ENCODE measurements at places on chromosomes 2 and 18. TPM values are rescaled to one million over a fixed set of nuclear protein-coding genes. Genes with fewer than 3 reads are reported as not detected.
A peak's percentile ranks its signal among the peaks of the same experiment; 100 is the strongest.

- DNase-seq, result no peak
These were observed 30.7 kb upstream of the MLPH start for GRCh38 chr2:237456200-237456843.

- peak; percentile 24 for DNase-seq
These were observed 519 bp downstream of the TEX261 start for GRCh38 chr2:70994009-70994698.

The GAREM1 gene
- total RNA-seq, result 0.30 TPM

- no peak for DNase-seq
These were observed 58.9 kb downstream of the CIB4 start for GRCh38 chr2:26581991-26582842.

GRCh38 chr2:191217580-191217979 is 27.6 kb upstream of the MYO1B start:
- DNase-seq, result no peak

DNA sequence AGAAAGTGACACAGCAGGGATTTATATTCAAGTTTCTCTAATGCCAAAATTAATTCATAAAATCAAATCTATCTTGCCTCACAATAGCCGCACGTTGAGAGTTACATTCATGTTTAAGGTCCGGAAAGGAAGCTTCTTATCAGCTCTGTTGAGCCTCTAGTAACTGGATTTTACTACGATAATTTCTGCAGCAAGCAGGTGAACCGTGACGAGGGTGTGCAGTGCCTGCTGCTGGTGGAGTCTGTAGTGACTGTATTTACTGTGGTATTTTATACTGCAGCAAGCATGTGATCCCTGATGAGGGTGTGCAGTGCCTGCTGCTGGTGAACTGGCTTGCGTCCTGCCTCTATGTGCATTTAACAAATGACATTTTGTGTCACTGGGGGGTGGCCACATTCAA is 120.0 kb downstream of the SNTG2 start:
- no peak for DNase-seq

GRCh38 chr2:222024932-222025880 is 273.6 kb downstream of the PAX3 start:
- DNase-seq, result no peak

The SIX3 gene
- not detected for total RNA-seq

DNA sequence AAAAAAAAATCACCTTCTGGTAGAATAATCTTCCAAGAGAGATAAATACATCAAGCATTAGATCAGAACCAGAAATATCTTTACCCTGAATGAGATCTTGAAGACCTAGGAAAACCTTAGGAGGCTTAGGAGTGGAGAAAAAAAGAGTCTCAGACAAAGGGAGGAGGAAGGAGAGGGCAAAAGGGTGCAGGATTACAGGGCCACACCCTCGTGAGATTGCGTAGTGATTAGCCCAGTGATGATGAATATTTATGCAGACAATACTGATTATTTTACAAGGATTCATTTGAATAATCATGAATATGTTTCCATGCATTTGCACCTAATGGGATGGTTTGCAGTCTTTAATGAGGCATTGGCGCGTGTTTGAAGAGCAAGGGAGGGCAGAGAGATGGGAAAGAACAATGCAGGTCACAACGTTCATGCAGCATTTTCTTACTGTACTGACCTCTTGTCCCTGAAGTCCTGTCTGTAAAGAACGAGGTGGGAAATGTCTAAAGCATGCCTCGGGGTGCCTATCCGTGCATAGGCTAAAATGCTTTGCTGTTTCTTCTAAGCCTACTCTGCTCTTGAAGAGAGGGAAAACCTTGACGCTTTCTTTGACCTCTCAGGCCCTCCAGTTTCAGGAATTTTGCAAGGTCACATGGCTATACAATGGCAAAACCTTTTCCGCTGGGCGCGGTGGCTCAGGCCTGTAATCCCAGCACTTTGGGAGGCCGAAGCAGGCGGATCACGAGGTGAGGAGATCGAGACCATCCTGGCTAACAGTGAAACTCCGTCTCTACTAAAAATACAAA is 18.6 kb upstream of the ZNF532 start:
- DNase-seq, result no peak

DNA sequence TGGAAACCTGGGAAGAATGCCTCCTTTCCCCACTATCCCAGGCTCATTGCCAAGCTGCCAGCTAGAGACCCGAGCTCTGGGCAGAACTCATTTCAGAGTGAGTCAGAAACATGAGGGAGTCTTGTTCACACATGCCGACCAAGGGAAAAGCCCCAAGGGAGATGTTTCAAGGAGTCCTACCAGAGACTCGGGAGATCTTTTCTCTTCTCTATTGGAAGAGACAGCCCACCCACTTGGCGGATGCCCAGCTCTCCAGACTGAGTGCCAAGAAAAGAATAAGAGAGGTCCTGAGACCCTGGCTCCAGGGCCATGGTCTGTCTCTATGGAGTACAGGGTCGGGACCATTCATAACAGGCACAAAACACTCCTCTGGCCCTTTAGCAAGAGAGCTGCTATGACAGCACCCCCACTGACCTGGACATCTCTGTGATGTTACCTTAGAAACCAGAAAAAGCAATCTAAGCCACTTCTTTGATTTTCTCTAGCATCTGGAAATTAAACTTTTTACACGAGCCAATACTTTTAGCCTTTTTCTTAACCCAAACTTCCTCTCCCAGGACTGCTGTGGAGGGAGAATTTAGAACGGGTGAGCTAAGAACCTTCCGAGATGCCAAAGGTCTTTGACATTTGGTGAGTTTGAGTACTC is 18.5 kb upstream of the IGFBP5 start:
- no peak for DNase-seq

DNA sequence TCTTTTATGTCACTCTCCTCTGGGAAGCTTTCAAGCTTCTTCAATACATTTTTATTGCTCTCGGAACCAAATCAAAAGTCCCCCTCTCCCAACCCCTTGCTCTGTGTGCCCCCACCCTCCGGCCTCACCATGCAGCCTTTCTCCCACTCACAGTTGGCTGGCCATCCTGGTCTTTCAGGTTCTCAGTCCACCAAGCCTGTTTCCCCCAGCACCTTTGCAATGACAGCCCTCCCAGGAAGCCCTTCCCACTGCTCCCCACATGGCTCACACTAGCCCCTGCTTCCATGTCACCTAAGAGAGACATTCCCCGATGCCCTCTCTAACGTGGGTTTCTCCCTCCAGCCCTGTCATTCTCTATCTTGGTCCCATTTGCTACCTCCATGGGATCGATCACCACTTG is 266.6 kb downstream of the SRBD1 start:
- no peak for DNase-seq

DNA sequence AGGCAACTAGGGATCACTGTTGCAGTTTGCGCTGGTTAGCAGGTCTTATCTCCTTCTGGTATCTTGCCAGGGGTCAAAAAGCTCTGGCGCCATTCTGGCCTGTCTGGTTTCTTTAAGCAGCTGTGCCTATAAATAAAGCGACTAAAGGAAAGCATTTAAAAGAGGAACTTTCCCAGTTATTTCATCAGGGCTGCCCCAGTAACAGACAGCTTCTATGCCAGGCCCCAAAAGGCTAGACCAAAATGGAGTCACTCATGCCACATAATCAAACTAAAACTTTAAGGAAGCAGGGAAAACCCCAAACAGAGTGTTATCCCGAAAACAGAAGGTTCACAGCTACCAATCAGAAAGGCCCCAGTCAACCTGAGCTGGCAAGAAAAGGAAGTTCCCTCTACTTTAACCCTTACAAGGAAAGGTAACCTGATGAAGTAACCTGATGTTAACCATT is 41.2 kb upstream of the HNRNPA3 start:
- DNase-seq, result no peak

The ALPP gene
- total RNA-seq, result not detected

The ACADL gene
- not detected for total RNA-seq

The REG1B gene
- 1.7 TPM for total RNA-seq

The ERMN gene
- total RNA-seq, result 1.3 TPM
